ENCODE measurements at places on chromosomes 12 and 14.

- ATAC-seq: no peak
Observed at GRCh38 chr14:94569381-94570001, 8.2 kb downstream of the SERPINA4 start.

GRCh38 chr12:571795-572531 is 91.3 kb downstream of the NINJ2 start:
- no peak for ATAC-seq

DNA sequence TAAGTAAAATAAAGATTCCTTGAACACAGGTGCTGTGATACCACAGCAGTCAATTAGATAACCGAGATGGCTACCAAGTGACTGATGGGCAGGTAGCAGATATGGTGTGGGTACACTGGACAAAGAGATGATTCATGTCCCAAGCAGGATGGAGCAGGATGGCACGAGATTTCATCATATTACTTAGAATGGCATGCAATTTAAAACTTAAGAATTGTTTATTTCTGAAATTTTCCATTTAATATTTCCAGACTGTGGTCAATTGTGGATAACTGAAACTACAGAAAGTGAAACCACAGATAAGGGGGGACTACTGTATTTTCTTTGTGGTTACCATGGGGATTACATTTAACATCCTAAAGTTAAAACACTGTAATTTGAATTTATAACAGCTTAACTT is 7.5 kb upstream of the ZFP36L1 start:
- ATAC-seq: no peak

DNA sequence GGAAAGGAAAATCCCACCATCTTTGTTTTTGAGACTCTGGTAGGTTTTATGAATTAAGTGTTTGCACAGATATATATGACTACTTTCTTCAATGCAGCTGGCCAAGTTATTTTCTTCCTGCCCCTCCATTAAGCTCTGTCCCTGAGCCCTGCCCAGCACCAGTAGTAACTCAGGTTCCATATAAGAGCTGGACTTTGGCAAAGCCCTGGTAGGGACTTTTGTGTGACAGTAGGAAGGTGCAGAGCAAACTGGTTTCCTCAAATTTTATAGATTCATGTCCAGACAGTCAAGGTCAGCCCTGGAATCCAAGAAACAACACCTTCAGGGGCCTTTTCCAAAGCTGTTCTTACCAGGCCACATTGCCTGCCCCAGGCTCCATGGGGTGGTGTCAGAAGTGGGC is 47.3 kb downstream of the SSPN start:
- no peak for ATAC-seq

- ATAC-seq: peak; percentile 41
Observed at GRCh38 chr14:104085032-104085888, at the start of gene ASPG. TSS of gene ASPG (plus strand) at chr14:104085700. CDS start at chr14:104085771, 71 bp downstream.
